Thymus (tissue), 14 donors: ENCODE measurements at places on chromosomes 2 and 18. TPM values are rescaled to one million over a fixed set of nuclear protein-coding genes. Genes with fewer than 3 reads are reported as not detected.

Gene CNGA3
- total RNA-seq = 0.09 TPM

Gene MOCOS
- total RNA-seq = 0.19 TPM

Gene SLC30A3
- total RNA-seq = 0.05 TPM

Gene GPAT2
- total RNA-seq = 0.38 TPM

Gene ALK
- 0.19 TPM for total RNA-seq

Gene MATN3
- 0.05 TPM for total RNA-seq

Gene EXOC6B
- 6.2 TPM for total RNA-seq

Gene PER2
- 3.0 TPM for total RNA-seq

Gene GTF3C2
- total RNA-seq = 31.1 TPM

Gene SPC25
- total RNA-seq = 16.0 TPM

Gene KLHL14
- total RNA-seq = 0.24 TPM

DNA sequence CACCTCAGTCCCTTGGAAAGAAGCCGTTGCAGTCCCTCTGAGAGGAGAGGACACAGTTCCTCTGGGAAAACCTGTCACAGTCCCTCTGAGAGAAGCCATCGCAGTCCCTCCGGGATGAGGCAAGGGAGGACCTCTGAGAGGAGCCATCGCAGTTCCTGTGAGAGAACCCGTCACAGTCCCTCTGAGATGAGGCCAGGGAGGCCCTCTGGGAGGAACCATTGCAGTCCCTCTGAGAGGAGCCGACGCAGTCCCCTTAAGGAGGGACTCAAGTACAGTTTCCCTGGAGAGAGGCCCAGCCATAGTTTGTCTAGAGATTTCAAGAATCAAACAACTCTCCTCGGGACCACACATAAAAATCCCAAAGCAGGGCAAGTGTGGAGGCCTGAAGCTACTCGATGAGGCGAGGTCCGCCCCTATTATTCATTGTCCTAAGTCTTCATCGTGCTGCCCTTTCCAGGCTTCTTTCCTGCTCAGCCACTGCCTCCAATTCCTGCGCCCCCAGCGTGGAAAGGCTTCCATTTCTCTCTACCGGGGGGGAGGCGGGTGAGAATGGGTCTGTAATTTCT lies 630 bp upstream of the ZNF512 start:
- DNase-seq = no peak

DNA sequence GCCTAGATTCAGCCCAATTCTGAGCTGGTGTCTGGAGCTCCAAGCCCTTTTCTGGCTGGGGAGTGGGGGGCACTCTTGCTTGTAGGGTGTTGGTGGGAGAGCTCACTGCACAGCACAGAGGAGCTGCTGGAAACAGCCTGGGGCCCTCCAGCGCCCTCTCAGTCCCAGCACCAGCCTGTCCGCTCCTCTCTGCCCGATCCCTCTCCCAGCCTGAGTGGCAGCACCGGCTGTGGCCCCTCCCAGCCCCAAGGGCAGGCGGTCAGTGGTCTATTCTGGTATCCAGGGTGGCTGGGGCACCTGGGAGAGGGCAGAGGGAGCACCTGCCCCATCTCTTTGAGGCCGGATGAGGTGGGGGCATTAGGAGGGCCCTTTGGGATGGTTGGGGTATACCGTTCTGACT lies 13.2 kb upstream of the DES start:
- no peak for DNase-seq

DNA sequence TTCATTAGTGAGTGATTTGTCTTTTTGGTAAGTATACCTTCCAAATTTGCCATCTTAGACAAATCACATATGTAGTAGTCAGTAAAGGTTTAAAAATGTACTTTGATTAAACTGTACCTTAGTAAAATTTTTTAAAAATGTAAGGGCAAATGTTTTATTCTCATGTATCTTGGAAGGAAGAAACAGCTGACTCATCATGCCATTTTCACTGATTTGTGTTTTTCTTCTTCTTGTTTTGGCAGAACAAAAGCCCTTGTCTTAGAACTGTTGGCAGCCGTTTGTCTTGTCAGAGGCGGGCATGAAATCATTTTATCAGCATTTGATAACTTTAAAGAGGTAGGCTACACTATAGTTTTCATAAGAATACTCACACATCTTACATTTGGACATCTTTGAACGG lies 136.5 kb downstream of the PRPF40A start:
- no peak for DNase-seq

DNA sequence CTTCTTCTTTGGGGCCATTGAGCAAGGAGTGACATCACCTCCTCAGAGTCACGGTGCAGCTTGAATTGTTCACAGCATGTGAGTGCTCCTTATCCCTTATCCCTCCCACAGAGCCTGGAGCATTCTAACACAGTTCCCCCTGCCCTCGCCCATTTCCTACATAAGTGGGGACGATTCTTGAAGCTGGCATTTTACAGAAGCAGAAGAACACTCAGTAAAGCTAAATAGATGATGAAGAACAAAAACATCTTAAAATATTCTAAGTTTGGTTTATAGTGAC lies 135.8 kb upstream of the APCDD1 start:
- no peak for DNase-seq

DNA sequence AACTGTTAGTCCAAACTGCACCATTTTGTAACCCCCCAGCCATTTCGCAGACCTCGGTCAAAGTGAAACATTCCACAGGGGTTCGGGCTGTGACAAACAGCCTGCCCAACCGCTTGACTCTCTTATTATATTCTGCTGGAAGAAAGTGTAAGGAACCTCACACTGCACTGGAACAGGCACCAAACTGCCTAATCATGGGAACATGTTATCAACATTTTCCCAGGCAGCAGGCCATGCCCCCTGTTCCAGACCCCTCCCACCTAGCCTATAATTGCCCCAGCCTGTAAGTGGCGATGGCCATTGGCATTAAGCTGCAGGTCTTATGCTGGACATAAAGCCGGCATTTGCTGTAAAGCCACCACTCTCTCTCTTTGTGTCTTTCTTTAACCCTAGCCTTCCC lies 16.9 kb downstream of the LYG2 start:
- DNase-seq = no peak

- DNase-seq = no peak
Observed at GRCh38 chr2:65944213-65944612, 490.7 kb upstream of the MEIS1 start.

DNA sequence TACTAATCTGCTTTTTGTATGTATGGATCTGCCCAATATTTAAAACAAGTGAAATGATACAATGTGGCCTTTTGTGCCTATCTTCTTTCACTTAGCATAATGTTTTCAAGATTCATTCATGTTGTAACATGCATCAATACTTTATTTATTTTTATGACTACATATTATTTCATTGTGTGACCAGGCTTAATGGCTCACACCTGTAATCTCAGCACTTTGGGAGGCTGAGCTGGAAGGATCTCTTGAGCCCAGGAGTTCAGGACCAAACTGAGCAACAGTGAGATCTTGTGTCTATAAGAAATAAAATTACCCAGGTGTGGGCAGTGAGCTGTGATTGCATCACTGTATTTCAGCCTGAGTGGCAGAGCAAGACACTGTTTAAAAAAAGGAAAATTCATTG lies 33.2 kb downstream of the SPOPL start:
- DNase-seq = no peak

- DNase-seq = no peak
Observed at GRCh38 chr18:61840324-61840723, 52.5 kb downstream of the RNF152 start.

DNA sequence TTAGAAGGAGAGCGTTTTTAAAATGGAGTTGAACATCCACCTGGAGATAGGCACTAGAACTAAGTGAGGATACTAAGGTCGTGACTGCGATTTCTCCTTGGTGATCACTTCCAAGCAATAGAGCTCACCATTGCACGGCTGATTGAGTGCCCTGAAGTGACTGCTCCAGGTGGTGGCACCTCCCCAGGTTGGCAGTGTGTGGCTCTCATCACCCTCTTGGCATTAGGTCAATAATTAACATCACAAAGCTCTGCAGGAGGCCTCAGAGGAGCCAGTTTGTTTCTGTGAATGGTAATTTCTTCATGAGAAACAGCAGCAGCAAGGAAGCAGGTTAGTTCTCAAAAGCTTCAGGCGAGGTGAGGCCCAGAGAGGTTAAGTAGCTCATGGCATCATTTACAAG lies 259.6 kb downstream of the CLIP4 start:
- DNase-seq = no peak

DNA sequence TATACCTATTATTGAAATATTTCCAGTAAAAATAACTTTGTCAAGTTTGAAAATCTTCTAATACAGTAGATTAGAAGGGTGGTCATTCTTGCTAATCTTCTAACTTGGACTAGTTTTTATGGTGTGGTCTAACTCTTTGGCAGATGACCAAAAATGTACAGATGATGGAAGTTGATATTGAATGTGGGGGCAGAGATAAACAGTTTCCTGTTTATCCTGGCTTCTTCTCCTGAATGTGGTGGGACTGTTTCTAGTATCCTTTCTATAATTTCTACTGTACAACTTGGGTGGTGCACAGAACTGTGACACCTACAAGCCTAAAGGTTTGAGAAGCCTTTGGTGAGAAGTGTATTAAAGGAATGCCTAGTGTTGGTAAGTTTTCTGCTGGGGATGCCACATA lies 178.7 kb downstream of the PDE11A start:
- no peak for DNase-seq

GRCh38 chr18:46013484-46014189 lies 46.5 kb upstream of the EPG5 start:
- no peak for DNase-seq

- no peak for DNase-seq
Observed at GRCh38 chr18:10377956-10378355, 76.5 kb upstream of the APCDD1 start.

GRCh38 chr2:226799976-226800940 lies 638 bp upstream of the IRS1 start:
- no peak for DNase-seq

GRCh38 chr18:74683573-74683972 lies 85.9 kb downstream of the ZNF407 start:
- DNase-seq = no peak

DNA sequence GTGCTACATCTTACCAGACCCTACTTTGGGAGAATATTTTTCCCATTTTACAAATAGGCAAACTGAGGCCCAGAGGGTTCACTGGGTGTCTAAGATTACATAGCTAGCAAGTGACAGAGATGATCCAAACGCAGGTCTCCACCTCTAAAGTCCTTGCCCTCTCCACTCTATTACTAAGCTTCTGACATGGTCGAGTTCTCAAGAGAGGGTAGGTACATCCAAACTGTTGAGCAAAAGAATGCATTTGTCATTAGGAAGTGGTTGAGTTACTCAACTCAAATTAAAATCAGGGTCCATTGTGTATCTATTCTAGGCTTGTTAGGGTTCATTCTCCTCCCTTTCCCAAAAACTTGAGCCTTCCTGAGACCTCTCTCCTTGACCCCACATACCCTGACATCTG lies 680.6 kb upstream of the FANCL start:
- DNase-seq = no peak

DNA sequence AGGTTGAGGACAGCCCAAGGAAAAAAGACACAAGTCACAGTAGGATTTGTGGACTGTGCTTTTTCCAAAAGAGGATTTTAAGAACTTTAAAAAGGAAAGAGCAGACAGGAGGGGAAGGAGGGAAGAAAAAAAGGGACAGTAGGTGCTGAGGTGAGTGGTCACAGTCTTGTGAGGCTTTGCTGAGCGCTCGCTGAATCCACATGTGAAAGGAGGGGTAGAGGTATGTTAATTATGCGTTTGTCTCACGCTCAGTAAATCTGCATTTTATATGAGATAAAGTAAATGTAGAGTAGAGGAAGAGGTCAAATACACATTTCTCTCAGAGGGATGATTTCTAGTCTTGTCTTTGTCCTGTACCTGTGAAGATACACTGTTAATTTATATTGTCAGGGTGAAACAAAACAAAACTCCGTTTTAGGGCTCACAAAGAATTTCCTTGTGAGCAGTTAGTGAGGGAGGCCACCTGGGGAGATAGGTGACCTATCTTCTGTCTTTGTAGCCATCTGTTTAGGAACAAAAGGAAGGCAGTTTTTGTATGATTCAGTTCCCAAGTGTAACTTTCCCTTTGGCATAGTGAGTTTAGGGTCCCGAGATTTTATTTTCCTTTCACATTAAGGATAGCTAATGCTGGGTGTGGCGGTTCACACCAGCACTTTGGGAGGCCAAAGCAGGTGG lies 25.3 kb downstream of the GNAL start:
- DNase-seq = no peak

DNA sequence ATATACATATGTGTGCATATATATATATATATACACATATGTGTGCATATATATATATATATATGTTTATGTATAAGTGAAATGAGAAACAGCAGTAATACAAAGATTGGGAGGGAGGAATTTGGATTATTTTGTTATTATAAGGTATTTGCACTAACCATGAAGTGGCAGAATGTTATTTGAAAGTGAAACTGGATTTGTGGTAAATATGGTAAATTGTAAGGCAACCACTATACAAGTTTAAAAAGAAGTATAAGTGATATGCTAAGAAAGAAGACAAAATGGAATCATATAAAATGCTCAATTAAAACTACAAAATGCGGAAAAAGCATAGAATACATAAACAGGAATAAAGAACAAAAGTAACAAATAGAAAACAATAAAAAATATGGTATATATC lies 37.5 kb downstream of the FBXO15 start:
- no peak for DNase-seq

GRCh38 chr2:7857904-7858303 lies 824.0 kb upstream of the ID2 start:
- no peak for DNase-seq

DNA sequence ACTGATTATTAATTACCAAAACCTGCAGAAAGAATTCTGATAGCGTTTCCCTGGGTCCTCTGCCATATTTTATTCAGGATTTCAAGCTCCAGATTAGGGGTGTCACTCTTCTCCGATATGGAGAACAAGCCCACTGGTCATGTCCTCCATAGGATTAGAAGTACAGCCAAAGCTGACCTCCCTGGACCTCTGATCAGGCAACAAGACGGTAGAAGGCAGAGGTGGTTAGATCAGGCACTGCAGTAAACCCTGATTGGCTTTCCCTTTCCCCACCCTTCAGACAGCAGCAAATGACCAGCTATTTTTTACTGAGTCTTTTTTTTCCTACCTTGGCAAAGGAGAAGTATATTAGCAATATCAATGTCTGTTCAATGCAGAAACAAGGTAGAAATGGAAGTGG lies 37.7 kb downstream of the SPC25 start:
- DNase-seq = no peak

GRCh38 chr2:696999-697627 lies 19.9 kb upstream of the TMEM18 start:
- no peak for DNase-seq

GRCh38 chr2:233414777-233415570 lies 60.7 kb downstream of the DGKD start:
- no peak for DNase-seq

- no peak for DNase-seq
Observed at GRCh38 chr2:9712263-9712662, 81.5 kb upstream of the YWHAQ start.

GRCh38 chr18:31860488-31860887 lies 82.4 kb downstream of the TRAPPC8 start:
- no peak for DNase-seq
